ENCODE measurements at places on chromosomes 4 and X.

DNA sequence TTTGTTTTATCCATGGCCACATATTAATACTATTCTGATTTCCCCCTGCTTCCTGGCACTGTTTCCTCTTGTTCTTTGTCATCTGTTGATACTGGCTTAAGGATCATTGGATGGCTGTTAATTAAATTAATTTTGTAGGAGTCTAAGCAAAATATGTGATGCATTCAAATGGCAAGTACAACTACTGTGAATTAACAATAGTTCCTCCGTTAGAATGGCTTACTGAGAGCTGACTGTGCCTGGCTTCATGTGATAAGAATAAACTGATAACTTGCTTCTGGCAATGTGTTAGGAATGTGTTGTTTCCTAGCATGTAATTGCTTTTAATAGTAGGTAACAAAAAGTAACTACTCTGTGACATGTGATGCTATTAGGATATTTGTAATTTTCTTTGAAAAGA, 98.5 kb downstream of the RPA4 start:
- DNase-seq, result no peak

- DNase-seq, result no peak
Observed at GRCh38 chr4:138085736-138086305, 156.3 kb downstream of the SLC7A11 start.

DNA sequence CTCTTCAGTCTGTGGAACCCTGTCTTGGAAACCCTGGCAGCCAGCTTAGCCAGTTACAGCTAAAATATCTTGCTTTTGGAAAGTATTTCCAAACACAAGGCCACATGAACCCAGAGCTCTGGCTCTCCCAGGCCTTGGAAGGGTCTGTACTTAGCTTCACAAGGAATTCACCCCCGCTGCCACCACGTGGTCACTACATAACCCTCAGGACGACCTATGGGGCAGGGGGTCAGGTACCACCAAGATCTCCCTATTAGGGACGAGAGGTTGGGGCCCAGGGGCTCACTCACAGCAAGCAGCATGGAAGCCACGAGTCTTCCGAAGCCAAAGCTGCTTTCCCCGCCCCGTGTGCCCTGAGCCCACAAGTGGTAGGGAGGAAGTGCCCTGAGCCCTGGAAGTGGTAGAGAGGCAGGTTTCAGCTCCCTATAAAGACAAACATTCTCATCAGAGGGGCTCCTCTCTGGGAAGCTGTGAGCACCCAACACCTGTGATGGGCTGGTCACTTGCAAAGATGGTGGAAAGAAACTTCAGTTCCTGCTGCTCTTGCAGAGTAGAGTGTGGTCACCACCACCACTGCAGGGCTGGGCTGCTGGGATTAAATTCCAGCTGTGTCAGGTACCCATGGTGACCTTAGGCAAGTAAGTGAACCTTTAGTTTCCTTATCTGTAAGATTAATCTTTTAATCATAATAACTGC, 4.7 kb upstream of the JAKMIP1 start:
- no peak for DNase-seq

- DNase-seq, result no peak
Observed at GRCh38 chr4:158895797-158896576, 127.2 kb downstream of the FNIP2 start.

DNA sequence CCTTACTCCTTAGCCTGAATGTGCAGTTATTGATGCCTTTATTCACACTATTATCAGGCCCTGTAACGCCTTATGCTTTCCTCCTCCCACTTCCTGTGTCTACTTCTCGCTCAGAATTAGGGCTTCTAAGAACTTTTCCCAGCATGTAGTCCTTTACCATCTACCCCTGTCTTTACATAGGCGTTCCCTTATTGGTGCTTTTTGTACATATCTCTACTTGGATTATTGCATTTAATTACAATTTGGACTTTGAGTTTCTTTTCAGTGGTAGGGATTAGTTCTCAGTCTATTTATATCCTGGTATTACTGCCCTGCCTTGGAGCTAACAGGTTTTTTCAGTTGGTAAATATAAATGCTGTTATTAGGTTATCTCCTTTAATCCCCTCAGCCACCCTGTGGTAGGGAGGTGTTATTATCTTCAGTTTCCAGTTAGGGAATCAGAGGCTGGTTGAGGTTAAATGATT, 84.0 kb downstream of the RBPJ start:
- DNase-seq, result no peak

DNA sequence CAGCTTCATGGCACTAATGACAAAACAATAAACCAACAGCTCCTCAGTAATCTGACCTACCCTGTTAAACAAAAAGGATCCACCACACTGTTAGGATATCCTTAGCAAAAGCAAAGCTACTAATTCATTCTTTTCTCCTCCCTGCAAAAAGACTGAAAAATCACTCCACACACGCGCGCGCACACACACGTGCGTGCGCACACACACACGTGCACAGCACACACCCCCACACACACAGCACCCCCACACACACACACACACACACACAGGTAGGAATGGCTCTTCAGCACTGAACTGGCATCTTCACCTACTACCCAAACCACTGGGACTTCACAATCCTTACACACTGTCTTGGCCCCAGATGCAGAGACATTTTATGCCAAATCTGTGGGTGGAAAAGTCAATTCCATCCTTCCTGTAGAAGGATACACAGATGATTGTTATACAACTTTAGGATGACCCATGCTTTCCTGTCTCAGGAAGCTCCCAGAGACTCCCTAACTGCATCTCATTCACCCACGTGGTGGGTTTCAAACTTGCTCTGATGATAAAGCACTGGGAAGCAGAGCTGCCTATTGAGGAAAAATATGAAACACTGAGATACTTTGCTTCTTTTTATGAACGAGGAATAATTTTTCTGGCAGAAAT, 102.5 kb downstream of the TSPAN5 start:
- DNase-seq, result no peak

DNA sequence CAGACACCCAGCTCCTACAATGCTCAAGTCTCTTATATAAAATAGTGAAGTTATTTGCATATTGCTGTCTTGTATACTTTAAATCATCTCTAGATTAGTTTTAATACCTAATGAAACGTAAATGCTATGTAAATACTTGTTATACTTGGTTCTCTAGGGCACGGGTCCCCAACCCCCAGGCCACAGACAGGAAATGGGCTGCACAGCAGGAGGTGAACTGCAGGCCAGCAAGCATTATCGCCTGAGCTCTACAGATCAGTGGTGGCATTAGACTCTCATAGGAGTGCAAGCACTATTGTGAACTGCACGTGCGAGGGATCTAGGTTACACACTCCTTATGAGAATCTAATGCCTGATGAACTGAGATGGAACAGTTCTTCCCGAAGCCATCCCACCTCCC, 395.9 kb upstream of the EMCN start:
- no peak for DNase-seq

GRCh38 chrX:122567911-122568310, 616.2 kb upstream of the GRIA3 start:
- no peak for DNase-seq

DNA sequence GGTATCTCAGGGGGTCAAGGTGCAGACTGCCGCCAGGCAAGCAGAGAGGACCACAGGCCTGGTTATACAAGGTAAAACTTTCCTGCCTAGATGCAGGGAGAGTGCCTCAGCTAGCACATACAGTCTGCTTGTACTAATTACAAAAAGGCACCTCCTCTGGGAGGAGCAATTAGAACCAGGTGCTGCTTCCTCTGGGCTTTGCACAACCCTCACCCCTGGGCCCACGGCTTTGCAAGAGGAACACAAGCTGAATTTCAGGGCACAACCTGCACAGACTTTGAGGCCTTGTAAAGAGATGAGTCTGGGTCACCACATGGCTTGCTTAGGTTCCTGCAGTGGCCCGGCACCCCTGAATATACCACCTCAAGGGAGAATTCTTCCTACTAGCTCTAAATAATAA, 9.2 kb upstream of the CITED1 start:
- no peak for DNase-seq

DNA sequence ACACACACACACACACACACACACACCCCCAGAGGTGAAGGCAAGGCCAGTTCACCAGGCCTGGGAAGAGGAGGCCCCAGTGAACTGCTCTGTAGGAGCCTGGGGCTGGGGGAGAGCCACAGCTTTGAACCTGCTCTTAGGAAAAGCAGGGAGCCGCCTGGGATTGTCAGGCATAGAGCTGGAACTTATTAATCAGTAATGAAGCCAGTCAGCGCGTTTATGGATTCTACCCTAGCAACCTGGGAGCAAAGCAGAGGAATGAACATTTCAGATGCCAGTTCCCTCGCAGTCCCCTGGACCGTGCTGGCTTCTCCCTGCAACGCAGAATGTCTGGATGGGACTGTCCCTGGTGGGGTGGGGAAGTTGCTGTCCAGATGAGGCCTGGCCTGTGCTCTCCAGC, 45.3 kb upstream of the DDX3X start:
- no peak for DNase-seq

GRCh38 chrX:152137771-152138387, 498 bp downstream of the MAGEA10 start:
- DNase-seq, result no peak

GRCh38 chr4:104093247-104093646, 373.5 kb upstream of the TACR3 start:
- no peak for DNase-seq

- DNase-seq, result no peak
Observed at GRCh38 chrX:43166874-43167273, 388.9 kb upstream of the PPP1R2C start.

DNA sequence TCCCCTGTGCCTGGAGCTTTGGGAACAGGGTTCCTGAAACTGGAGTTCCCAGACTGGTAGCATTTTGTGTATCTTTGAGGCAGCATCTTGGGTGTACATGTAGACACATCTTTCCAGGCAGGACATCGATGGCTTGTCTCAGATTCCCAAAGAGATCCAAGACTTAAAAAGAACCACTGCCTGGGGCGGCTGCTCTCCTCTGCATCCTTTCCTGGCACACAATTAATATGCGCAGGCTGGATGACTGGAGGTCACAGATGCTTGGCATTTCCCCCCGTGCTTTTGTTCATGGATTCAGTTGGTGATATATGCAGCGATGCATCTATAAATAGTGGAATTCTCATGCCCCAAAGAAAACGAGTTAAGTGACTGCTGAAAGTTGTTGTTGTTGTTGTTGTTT, 80.5 kb downstream of the CLDN34 start:
- no peak for DNase-seq

GRCh38 chr4:138259824-138260223, 17.7 kb upstream of the SLC7A11 start:
- no peak for DNase-seq

- no peak for DNase-seq
Observed at GRCh38 chr4:141356963-141357335, 136.3 kb downstream of the ZNF330 start.

GRCh38 chrX:38225093-38225492, 4.4 kb upstream of the SRPX start:
- DNase-seq, result no peak

DNA sequence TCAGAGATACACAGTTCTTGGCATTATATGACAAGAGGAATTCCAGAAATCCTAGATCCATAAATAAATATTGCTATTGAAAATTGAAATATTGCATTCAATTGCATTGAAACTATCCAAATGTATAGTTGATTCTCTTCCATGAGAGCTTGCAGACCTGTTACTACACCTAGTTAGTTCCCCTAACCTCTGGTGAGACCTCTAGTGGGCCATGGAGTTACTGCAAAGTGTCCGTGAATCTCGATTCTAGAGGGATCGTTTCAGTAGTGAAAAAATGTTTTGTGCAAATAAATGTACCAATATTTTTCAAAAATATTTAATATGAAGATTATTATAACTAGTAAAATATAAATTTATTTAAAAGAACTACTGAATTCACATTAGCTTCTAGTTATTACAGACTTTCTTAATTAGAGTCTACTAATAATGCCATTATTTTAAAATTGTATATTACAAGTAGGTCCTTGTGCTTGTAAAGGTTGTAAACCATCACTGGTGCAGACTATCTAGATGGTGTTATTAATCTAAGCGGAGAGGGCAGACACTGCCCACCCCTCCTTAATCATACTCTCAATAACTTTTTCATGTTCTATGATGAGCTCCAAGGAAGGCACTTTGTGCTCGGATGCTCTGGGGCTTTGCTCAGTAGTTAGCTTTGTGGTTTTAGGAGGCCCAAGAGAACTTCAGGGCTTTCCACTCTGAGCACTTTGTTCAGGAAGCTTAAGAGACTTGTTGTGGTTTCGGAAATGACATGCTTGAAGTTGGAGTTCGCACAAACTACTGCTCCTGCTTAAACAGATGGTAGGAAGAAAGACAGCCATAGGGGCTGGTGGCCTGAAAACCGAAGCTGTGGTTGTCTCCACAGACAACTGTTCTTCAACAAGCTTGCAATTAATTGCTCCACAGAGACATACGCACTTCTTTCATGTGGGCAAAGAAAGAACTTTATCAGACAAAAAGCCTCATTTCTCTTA, 42.8 kb downstream of the IL21 start:
- no peak for DNase-seq

- DNase-seq, result no peak
Observed at GRCh38 chr4:23245203-23245832, 552.6 kb downstream of the GBA3 start.

DNA sequence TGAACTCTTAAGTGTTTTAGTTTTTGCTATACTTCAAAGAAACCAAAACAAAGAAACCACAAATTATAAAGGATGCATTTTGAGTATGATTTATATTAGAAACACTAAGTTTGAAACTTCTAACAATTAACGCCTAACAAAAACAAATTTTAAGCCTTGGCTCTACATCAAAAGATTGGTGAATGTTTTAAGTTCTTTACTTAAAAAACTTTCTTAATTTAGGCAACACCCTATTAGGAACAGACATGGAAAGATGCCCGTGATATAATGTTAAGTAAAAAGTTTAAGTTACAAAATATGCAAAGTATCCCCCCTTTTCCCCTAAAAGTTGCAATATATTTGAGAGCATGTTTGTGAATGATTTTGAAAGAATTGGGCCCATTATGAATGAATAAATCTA, 21.2 kb downstream of the PROM1 start:
- no peak for DNase-seq

GRCh38 chr4:140637836-140638235, 69.1 kb upstream of the UCP1 start:
- no peak for DNase-seq

GRCh38 chr4:95267081-95267480, 281.7 kb downstream of the UNC5C start:
- DNase-seq, result no peak

GRCh38 chrX:43266487-43266886, 389.6 kb upstream of the MAOA start:
- no peak for DNase-seq

DNA sequence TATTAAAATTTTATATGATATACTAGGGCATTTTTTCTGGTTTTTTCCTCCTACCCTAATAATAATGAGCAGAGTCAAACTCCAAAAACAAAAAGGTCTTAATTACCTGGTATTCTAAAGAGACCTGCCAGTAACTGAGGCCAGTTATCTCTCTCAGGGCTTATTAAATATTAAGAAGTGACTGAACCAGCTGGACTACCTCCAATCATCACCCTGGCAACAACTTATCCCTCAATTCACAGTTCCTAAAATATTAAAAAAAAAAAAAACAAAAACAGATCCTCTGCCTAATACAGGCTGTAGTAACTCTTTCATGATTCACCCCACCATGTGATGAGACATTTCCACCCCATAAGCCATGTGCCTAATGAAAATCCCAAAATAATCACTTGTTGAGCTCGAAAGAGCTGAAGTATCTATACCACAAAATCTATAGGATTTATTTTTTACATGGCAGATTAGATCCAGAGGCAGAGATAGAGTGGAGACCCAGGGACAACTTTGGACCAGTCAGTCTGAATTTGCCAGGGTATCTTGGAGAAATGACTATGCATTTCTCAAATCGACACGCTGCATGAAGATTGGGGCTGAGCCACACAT, 698.0 kb downstream of the FAT4 start:
- DNase-seq, result no peak

Data from cortex of kidney (tissue), 1 donor.